ENCODE measurements at places on chromosomes 4 and X. TPM values are rescaled to one million over a fixed set of nuclear protein-coding genes. Genes with fewer than 3 reads are reported as not detected.

TLL1 gene
- total RNA-seq, result 0.15 TPM

CHM gene
- 9.7 TPM for total RNA-seq

ZDHHC9 gene
- 39.7 TPM for total RNA-seq

WNK3 gene
- not detected for total RNA-seq

YY2 gene
- total RNA-seq, result 2.8 TPM

RFC1 gene
- total RNA-seq, result 19.4 TPM

MAOB gene
- total RNA-seq, result 0.16 TPM

AKAP17A gene
- 36.1 TPM for total RNA-seq

PTPN13 gene
- total RNA-seq, result 4.8 TPM

TMEM185A gene
- total RNA-seq, result 28.2 TPM

RENBP gene
- 0.10 TPM for total RNA-seq

PAGE1 gene
- total RNA-seq, result not detected

HSD17B13 gene
- 0.08 TPM for total RNA-seq

RGN gene
- not detected for total RNA-seq

CYSLTR1 gene
- total RNA-seq, result not detected

ACE2 gene
- not detected for total RNA-seq

STARD8 gene
- 1.9 TPM for total RNA-seq

GPR34 gene
- 0.05 TPM for total RNA-seq

PFKFB1 gene
- 0.10 TPM for total RNA-seq

HSFX1 gene
- 0.49 TPM for total RNA-seq

ATP1B4 gene
- total RNA-seq, result not detected

FAAH2 gene
- 0.13 TPM for total RNA-seq

RHOH gene
- 0.16 TPM for total RNA-seq

NPY2R gene
- total RNA-seq, result 0.02 TPM

FAM184B gene
- total RNA-seq, result 0.05 TPM

TRIM61 gene
- not detected for total RNA-seq

FDCSP gene
- total RNA-seq, result not detected

FAM9B gene
- not detected for total RNA-seq

CCSER1 gene
- not detected for total RNA-seq

Measured in A549 treated with CORT108297 at 1 μM for 4 hours (cell line).